ENCODE measurements at places on chromosomes 7 and 10.

- no peak for DNase-seq
Measured at GRCh38 chr7:51013218-51013786, 230.6 kb upstream of the GRB10 start.

DNA sequence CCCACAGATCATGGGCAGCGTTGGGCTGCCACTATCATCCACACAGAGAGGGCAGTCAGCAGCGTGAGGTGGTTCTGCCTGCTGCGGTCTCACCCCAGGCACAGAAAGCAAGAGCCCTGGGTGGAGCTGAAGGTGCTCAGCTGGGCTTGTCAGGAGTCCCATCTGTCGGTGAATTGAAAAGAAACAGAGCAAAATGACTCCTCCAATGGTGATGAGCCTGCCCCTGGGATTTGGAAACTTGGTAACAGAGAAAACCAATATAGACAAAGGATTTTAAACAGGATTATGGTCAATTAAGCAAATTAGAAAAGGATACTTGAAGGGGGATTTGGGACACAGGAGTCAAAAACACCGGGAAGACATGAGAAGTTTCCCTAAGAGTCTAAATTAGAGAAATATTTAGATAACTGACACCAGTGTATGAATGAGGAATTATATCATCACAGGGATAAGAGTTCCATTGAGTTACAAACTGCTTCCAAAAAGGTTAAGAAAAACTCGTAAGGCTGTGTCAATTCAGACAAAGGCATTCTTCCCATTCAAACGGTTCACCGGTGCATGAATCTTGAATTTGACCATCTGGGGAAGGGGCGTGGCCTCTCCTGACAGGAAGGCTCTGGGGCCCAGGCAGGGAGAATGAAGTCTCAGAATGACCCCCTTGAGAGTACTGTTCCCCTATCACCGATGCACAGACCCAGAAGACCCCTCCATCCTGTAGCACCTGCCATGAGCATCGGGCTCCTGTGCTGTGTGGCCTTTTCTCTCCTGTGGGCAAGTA is 70.0 kb upstream of the PRSS58 start:
- no peak for DNase-seq

- no peak for DNase-seq
Measured at GRCh38 chr7:40870108-40870507, 735.3 kb downstream of the SUGCT start.

DNA sequence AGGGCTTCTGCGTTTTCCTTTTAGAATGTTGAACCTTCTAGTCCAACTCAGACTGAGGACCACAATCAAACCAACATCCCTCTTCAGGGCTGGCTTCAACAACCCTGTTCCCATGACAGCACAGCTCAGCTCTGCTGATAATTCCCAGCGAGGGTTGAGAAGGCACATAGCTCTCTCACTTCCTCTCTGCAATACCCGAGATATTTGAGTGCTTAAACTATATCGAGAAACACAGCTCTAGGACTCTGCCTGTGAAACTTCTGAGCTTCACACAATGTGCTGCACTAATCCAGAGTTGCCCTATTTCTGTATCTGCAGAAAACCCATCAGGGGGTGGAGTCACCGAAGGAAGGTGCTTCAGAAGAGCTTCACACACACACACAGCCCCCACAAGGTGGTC is 1.6 kb upstream of the ADARB2 start:
- DNase-seq = no peak

DNA sequence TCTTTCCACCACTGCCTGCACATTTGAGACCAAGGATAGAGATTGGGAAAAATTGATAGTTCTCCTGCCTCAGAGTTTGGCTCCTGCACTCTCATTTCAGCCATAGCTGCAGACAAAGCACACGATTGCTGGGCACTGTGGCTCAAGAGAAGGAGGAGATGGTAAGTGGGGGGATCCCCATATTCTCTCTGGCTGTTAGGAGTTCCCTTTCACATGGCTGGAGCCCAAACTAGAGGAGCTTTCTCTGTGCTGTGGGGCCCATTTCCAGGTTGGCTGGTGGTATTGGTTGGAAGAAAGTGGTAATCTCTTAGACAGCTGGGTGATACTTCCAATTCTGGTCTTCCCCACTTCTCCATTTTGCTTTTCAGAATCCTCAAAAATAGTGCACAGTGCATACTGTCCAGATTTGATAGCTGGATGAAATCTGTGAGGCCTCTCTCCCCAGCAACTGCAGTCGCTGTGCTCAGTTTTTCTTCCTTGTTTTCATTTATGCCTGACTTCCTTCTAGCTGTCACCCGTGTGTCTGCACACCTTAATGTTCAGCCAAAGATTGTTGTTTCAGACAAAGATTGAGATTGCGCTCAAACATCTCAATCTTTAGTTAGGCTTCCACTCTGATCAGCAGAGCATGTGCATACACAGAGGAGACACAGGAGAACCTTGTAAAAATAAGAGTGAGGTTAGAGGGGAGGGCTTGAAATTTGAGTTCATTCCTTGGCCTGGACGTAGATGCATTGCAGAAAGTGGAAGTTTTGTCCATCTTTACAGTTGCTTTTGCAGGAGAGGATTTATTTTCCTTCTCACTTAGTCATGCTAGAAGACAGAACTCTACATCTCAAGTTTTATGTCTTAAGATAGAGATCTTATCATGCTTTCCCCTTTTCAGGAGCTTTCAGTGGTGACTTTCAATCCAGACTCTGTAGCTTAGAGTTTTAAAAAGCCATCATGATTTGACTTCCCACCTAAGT is 28.6 kb downstream of the RABGEF1 start:
- no peak for DNase-seq

All from AG04450 (cell line).